GM12878 (cell line): ENCODE measurements at places on chromosomes 1 and 21.

- no peak for DNase-seq
Observed at GRCh38 chr1:6358757-6359201, 34.8 kb downstream of the ACOT7 start.

DNA sequence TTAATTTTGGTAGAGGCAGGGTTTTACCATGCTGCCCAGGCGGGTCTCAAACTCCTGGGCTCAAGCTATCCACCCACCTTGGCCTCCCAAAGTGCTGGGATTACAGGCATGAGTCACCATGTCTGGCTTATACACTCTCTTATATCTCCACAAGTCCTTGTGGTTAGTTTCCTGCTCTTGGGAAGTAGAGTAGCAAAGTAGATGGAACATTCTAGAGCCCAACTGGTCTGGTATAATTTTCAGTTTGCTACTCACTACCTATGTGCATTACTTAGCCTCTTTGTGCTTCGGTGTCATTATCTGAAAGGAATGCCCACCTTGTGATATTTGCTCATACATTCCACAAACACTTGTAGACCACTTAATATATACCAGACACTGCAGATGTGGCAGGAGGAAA lies 96.6 kb upstream of the IPO9 start:
- DNase-seq, result no peak

DNA sequence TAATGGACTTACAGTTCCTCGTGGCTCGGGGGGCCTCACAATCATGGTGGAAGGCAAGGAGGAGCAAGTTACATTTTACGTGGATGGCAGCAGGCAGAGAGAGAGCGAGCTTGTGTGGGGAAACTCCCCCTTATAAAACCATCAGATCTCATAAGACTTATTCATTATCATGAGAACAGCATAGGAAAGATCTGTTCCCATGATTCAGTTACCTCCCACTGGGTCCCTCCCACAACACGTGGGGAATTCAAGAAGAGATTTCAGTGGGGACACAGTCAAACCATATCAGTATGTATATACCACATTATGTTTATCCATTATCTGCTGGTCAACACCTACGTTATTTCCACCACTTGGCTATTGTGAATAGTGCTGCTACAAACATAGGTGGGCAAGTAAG lies 352.3 kb upstream of the B3GALT2 start:
- DNase-seq, result no peak

GRCh38 chr1:172512591-172512990 lies 20.4 kb upstream of the SUCO start:
- DNase-seq, result no peak

DNA sequence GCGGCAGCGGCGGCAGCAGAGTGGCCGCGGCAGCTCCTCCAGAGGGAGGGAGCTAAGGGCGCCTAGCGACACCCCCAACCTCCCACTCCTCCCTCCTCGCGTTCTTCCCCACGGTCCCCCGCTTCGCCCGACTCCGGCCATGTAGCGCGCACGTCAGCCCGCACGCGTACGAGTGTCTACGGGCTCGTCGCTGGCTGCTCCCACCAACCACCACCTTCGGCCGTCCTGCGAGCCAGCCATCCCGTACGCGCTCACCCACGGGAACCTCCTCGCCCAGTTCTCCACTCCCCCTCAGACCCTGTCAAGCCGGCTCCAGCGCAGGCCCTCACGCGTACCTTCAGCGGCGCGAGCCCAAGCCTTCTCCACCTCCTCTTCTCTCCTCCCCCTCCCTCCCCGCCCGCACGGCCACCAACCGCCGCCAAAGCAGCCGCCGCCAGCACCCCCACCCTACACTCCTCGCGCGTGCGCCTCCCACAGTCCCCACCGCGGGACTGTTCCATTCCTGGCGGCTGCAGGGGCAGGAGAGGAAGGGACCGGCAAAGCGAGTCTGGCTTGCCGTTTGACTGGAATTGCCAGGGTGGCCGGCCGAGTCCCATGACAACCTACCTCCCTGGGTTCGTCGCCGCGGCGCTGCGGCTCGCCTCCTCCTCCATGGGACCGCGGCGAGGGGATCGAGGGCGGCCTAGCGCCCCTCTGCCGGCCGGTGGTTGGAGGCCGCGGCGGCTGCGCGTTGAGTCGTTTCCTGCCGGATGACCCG lies at the start of gene YY1AP1:
YY1AP1 (minus strand) TSS at position 451 of the 757 bp plus-strand sequence. CDS start 8,338 bp downstream, outside the sequence.
- peak; percentile 62 for DNase-seq

GRCh38 chr1:89191314-89191713 lies 7.4 kb downstream of the GBP4 start:
- DNase-seq, result no peak

GRCh38 chr1:77385551-77385950 lies 103.7 kb downstream of the AK5 start:
- no peak for DNase-seq

GRCh38 chr1:174269989-174270651 lies 110.8 kb downstream of the RABGAP1L start:
- no peak for DNase-seq

GRCh38 chr21:15776818-15777217 lies 47.0 kb downstream of the USP25 start:
- DNase-seq, result no peak

DNA sequence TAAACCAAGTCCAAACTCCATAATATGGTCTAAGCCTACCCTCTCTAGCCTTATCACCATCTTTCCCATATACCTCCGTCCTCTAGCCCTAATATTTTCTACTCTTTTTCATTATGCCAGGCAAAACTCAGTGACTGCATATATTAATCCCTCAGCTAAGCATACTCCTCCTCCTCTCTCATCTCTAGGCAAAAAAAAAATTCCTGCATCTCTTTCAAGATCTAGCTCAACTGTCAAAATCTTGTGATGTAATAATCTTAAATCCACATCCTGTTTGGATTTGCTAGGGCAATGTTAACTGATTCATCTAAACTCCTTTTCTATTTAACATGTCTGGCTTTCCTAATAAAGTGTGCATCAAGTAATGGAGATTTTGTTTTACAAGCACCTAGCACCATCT lies 20.4 kb downstream of the PRPF38A start:
- no peak for DNase-seq

DNA sequence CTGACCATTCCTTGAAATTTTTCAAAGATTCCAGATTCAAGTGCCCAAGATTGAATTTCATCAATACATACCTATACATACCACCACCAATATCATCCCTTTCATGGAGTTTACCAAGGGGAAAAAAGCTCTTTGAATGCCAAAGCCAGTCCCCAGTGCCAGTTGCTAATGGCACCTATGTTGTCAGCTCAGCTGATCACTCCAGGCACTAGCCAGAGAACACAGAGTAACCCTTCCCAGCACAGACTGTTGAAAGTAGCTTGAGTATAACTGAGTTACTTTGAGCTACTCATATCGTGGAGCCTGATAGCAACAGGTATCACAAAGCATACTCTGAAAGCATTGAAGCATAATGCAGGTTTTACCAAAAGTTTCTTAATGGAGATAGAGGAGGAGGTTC lies 133.9 kb upstream of the NFIA start:
- DNase-seq, result no peak

GRCh38 chr1:151720554-151720953 lies 768 bp upstream of the RIIAD1 start:
- peak; percentile 27 for DNase-seq
